Stimulated activated CD4-positive, alpha-beta T cell treated with anti-CD3 and anti-CD28 coated beads, Interleukin-4, amount 100 ng/mL, for 1 hour (primary cell): ENCODE measurements at places on chromosomes 3 and 15.

- DNase-seq = no peak
Observed at GRCh38 chr3:95312650-95313049, 1249.8 kb downstream of the NSUN3 start.

GRCh38 chr3:111924283-111924682, 54.5 kb upstream of the ABHD10 start:
- DNase-seq = no peak

DNA sequence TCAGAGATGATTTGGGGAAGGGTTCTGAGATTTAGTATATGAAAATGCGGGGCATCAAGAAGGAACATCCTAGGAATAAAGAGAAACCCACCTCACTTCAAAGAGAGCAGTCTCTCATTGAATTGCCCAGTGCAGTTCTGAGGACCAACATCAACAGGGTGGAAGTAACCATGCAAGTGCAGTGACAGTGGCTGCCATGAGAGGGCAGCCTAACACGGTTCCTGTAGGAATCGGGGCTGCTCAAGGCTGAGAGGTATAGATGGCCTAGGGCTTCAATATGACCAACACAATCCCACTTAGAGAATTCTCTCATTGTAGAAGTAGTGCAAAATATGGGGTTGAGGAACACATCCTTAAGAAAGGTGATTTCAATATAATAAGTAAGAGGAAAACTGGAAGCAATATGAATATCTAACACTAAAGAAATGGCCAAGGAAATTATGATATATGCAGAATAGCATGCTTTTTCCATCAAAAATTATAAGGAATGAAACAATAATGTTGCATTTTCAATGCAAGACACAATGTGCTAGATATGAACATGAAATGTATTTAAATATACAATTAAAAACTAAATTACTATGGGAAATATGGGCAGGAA, 51.1 kb upstream of the ARRDC4 start:
- DNase-seq = peak; percentile 60

- DNase-seq = no peak
Observed at GRCh38 chr15:86089422-86089821, 9.8 kb downstream of the AGBL1 start.

- DNase-seq = no peak
Observed at GRCh38 chr3:10700821-10701220, 115.2 kb upstream of the SLC6A11 start.

GRCh38 chr3:81198216-81198615, 563.2 kb downstream of the GBE1 start:
- no peak for DNase-seq

DNA sequence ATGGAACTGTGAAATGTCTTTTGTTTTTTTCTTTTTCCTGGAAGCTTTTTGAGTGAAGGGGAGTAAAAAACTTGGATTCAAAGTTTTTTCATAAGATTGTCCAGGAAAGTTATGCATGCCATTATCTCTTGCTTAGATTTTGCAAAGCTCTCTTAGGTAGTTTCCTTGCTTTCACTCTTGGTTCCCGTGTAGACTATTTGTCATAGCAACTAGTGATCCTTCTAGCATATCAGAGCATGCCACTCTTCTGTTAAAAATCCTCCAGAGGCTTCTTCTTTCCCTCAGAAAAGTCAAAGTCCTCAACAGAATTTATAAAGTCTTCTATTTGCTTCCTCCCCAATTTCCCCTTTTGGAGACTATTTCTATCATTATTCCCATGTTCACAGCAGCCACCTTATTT, 21.1 kb downstream of the GTF2E1 start:
- no peak for DNase-seq

DNA sequence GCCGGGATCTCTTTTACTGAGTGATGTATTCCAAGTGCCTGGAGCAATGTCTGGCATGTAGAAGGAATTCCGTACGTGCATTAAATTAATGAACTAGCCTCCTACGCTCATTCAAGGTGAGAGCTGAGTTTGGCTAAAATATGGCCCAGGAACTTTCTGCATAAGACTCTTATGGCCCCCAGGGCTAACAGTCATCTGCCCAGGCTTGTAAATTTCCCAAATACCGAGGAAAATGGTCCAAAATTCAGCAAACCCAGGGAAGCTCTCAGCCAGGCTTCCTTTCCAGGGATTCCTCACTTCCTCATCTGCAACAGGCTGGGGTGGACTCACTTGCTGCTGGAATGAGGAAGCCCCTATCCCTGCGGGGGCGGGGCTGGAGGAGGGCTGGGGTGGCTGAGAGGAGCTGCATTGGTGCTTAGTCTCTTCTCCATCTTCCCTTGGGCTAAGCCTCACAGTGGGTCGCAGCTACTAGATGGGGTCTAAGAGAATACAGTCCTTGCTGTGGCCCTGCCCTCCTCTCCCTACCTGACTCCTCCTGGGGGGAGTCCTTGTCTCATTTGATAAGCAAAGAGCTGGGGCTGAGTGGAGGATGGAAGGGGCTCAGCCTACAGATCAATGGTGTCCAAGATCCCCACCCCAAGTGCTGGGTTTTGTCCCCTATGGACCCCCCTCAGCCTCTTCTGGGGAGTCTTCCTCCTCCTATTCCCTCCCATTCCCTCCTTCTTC, 28.5 kb upstream of the APOD start:
- DNase-seq = no peak

DNA sequence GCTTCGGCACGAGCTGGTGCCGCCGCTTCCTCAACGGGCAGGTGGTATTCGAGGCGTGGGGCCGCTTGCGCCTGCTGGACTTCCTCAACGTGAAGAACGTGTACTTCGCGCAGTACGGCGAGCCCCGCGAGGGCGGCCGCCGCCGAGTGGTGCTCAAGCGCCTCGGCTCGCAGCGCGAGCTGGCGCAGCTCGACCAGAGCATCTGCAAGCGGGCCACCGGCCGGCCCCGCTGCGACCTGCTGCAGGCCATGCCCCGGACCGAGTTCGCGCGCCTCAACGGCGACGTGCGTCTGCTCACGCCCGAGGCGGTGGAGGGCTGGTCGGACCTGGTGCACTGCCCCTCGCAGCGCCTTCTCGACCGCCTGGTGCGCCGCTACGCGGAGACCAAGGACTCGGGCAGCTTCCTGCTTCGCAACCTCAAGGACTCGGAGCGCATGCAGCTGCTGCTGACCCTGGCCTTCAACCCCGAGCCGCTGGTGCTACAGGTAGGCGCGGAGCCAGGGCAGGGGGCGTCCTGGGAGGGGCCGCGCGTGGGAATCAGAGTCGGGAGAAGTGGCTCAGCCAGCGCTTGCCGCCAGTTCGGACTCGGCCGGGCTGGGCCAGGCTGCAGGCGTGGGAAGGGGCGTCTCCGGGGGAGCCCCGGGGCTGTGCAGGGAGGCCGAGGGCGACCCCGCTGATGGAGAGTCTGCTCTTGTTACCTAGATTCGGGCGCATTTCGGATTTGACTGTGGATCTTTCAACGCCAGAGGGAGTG, 1.1 kb downstream of the DIPK2A start:
- peak; percentile 52 for DNase-seq

DNA sequence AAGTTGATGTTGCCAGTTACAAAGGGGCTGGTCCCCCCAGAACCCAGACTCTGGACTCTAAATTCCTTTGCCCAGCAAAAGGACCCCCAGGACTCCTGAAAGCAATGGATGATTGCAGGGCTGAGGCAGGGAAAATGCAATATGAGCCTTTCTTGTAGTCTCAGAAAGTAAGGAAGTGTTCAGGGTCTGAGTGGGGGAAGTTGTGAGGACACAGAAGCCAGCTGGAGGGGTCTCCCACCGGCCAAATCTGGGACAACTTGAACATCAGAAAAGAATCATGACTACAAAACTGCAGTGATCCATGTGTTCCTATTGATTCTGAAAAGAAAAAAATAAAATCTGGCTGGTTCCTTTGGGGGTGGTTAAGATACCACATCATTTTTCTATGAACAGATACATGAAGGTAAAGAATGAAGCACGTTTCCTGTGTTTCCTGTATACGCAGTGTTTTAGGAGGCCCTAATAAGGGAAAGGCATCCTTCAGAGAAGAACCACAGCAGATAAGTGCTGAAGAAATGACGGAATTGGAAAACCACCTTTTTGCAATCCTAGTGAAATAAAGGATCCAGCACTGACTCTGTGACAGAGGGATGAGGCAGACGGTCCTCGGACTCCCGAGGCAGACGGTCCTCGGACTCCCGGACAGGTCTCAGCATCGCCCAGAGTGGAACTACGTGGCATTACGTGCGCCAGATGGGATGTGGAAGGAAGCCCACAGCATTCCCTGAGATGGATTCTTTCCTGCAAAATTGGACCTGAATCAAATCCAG, 22.2 kb upstream of the GRIP2 start:
- no peak for DNase-seq
